ENCODE measurements at places on chromosomes 3 and 15.

DNA sequence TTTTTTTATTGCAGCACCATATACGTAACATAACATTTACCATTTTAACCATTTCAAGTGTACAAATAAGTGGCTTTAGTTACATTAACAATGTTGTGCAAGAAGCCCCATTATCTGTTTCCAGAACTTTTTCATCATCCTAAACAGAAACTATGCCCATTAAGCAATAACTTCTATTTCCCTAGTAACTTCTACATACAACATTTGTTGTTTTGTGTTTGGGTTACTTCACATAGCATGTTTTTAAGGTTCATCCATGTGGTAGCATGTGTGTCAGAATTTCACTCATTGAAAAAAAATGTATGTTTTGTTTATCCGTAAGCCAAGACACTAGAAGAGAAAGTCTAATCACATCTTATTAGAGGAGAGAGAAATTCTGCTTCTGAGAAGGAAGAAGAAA, 450.5 kb upstream of the PDZRN3 start:
- DNase-seq, result no peak

DNA sequence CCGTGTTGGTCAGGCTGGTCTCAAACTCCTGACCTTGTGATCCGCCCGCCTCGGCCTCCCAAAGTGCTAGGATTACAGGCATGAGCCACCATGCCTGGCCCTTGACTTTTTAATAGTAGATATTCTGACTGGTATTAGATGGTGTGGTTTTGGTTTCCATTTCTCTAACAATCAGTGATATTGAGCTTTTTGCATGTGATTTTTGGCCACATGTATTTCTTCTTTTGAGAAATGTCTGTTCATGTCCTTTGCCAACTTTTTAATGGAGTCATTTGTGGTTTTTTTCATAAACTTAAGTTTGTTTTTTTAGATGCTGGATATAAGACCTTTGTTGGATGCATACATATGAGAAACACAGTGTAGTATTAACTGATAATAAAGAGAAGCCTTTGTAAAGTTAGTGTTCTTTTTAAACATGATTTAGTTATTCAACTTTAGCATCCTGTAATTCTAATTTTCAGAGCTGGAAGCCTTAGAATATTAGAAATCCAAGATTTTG, 280.8 kb downstream of the RBMS3 start:
- no peak for DNase-seq

DNA sequence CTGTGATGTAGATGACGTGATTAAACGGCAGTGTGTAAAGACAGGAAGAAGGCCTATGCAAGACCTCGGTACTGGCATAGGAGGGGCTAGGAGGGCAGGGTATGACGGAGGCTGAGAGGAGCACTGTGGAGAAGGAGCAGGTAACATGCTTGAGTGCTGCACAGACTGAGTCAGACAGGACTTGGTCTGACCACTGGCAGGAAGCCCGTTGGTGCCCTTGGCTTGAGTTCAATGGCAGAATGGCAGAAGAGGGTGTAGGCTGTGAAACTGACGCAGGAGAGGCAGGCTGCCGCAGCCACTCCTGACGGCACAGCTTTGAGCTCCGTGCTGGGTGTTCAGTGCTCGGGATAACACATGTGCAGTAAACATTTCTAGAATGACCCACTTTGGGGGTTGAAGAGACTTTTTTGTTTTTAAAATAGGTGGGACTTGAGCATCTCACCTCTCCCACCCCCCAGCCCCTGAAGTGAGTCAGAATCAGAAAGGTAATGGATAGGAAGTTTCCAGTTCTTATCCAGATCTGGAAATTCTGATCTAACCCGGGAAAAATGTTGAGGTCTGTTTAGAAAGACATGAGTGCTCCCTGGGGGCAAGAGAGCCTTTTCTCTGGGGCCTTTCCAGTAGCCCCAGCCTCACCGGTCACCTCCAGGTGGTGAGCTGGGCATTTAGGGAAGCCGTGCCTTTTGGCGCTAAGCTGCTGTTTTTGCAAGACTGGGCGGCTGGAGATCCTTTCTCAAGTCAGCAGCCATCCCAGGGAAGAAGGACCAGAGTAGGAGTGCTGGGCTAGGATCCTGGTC, 126.4 kb downstream of the RPLP1 start:
- no peak for DNase-seq

DNA sequence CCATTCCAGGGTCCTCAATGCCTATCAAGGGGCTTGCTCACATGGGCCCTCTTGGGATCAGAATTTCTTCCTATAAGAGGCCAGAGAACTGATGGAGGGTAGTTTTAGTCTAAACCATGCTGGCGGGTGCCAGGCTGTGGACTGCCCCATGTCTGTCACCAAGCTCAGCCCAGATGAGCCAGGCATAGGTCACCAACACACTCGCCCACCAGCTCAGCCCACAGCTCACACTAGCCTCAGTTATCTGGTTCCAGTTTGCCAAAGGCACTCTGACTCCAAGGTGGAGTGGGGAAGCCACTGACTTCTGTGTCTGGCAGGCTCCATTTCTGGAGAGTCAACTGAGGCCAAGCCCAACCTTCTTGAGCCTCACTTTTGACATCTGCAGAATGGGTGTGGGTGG, 50.7 kb upstream of the INSYN1 start:
- DNase-seq, result no peak

GRCh38 chr3:195466251-195466650, 23.4 kb upstream of the ACAP2 start:
- no peak for DNase-seq
